ENCODE measurements at places on chromosomes 12 and 14.

GRCh38 chr14:85501751-85502150 lies 28.2 kb upstream of the FLRT2 start:
- no peak for DNase-seq

DNA sequence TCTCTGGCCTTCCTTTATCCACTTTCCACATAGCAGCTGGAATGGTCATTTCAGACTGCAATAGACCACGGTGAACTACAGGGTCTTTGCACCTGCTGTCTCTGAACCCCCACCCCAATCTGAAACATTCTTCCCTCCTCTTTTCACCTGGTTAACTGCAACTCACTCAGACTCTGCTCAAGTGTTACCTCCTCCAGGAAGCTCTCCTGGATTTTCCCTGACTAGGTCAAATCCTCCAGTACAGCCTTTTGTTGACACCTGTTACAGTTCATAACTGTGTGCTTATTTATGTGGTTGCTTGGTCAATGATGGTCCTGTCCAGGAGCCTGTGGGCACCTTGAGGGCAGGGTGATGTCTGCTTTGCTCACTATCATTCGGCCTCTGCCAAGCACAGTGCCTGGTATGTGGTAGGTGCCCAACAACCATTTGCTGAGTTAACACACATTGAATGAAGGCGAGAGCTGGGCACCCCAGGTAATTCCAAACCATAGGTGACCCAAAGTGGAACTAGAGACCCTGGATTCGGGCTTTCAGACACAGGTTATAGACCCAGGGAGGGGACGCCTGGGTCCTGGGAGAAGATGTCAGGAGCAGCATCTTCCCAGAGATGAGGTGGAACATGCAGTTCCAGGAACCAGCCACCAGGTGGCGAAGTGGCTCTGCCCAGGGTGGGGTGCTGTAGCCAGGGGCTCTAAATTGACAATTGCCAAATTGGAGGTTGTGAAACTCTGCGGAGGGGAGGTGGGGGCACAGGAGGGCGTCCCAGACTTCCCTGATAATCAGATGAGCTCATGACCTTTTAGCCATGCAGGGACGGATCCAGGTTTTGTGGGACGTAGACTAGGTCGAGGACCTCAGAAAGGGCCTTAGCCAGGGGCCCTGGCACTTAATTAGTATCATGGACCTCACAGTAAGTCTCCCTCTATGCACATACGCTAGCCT lies 28.1 kb downstream of the TRPV4 start:
- peak; percentile 75 for DNase-seq

GRCh38 chr12:47816403-47817271 lies 3.1 kb downstream of the HDAC7 start:
- DNase-seq = no peak

- DNase-seq = peak; percentile 23
Observed at GRCh38 chr12:113591480-113591974, 119.9 kb upstream of the LHX5 start.

DNA sequence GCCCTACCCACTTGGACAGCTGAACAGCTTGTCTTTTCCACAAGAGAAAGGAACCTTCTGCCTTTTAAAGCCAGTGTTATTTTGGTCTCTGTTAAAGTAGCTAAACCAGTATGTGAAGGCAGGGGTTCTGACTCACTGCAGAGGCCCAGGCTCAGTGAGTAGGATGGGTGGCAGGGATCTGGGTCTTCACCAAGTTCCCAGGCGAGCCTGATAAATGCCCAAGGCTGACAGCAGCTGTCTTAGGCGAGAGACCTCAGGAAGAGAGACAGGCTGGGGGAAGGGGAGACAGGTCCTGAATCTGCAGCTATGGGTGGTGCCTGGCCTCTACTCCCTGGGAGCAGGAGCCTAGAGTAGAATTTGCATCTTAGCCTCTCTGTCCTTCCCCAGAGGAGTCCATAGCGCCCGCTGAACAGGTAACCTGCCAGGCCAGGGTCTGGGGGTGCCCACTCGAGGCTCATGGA lies 18.1 kb upstream of the KIF26A start:
- no peak for DNase-seq

DNA sequence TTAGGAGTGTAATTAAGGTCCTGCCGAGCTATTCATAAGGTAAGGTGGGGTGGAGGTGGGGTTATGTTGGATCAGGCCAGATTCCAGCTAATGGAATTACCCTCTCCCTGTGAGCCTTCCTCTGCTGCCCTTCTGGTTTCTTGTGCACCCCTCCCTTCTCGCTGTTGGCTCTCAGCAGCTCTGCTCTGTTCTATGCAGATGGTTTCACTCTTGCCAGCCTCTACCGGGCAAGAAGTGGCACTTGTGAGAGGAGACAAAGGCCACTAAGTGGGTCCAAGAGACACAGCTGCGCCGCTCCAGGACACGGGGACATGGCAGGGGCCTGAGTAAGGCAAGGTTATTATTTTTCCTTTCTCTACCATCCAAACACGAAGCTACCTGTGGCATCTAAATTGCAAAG lies 334.4 kb downstream of the EMP1 start:
- DNase-seq = no peak

GRCh38 chr14:38882533-38882932 lies 220.5 kb downstream of the SEC23A start:
- no peak for DNase-seq

GRCh38 chr12:32115404-32116104 lies 8.9 kb downstream of the BICD1 start:
- peak; percentile 61 for DNase-seq

- no peak for DNase-seq
Observed at GRCh38 chr12:9115731-9116559, at the start of gene A2M. Gene A2M (minus strand): TSS chr12:9115919. CDS start chr12:9115849, 70 bp downstream.

DNA sequence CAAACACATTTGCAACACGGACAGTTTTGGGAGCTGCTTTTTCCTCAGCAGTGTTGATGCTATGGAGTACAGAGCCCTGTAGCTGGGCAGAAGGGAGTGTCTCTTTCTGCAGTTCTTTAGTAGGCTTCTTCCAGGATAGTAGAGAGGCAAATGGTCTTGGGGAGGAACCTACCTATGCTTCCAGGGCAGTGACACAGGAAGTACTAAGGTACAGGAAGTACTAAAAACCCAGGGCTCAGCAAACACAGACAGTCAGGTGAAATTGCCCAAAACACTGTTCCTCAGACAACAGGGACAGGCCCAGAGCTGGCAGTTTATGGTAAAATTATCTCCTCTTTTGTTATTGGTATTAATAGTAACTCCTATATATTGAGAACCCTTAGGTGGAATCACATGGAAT lies 217.6 kb downstream of the TTC8 start:
- DNase-seq = no peak

DNA sequence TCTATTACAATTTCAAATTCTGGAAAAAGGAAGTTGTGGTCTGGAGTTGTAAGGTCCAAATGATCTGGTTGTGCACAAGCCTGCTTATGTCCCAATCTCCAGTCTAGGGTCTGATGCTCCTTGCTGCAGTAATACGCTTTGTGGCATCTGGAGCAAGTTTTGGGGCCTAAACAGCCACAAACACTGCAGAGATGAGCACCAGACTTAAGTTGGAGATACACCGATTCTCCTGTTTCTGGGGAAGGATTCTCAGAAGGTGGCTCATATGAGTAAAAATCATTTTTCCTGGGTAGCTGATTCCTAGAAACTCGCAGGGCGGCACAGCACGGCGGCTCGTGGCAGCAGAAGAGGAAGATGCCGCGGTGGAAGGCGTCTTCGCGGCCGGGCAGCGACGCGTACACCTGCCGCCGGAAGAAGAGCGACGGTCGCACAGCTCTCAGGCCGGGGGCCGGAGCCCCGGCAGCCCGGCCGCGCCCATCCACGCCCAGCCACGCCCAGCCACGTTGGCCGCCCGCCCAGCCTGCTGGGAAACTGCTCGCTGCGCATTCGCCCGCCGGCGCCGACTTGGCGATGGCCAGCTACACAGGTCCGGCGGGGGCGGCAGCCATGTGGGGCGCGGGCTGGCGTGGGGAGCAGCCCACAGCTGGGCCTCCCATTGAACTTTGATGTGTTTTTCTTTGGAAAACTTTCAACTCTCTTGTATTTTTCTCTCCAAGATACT lies 129.0 kb downstream of the ASCL4 start:
- no peak for DNase-seq

DNA sequence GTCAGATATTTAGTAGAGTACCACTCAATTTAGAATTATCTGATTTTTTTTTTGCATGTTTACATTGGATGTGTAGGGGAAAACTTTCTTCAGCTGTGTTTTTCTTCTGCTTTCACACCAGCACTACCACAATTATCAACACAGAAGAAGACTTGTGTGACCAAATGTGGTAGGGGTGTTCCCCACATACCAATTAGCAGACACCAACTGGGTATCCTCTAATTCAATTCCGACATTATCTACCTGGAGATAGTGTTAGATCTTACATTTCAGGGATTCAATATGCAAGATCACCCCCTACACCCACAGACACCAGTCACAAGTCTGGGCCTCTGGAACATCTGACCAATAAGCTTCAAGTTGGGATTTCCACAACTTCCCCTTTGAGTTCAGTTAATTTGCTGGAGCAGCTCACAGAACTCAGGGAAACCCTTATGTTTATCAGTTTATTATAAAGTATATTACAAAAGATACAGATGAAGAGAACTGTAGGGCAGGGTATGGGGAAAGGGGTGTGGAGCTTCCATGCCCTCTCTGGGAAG lies 4.1 kb upstream of the KLRG1 start:
- DNase-seq = no peak

- no peak for DNase-seq
Observed at GRCh38 chr12:115934046-115934445, 343.4 kb downstream of the MED13L start.

GRCh38 chr12:105231396-105231795 lies 4.6 kb downstream of the APPL2 start:
- DNase-seq = no peak

DNA sequence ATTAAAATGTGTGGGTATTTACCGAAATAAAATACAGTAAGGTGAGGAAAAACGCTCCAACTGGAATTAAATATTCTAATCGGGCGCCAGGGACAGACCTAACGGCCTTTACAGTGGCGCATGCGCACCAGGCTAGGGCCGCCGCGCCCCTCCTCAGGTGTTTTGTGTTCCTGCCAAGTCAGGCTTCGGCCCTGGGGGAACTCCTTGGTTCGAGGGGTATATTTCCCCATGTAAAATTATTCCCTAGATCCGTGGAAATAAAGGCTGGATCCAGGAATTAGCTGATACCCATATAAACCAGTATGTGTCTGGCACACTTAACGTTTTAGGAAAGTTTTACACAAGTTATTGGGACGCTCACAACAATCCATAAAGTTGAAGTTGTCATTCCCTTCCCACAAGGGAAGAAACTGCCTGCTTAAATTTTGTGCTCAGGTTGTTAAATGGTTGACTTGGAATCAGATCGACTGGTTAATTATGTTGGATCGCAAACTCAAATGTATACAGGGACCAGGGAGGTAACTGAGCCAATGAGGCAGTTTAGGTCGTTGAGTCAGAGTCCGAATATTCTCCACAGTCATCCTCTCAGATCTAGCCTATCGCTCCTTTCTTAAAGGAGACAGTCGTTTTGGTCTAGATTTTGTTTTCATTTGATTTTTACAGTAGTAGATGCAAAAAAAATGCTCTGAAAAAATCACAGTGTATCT lies 621 bp upstream of the ANAPC7 start:
- peak; percentile 72 for DNase-seq

DNA sequence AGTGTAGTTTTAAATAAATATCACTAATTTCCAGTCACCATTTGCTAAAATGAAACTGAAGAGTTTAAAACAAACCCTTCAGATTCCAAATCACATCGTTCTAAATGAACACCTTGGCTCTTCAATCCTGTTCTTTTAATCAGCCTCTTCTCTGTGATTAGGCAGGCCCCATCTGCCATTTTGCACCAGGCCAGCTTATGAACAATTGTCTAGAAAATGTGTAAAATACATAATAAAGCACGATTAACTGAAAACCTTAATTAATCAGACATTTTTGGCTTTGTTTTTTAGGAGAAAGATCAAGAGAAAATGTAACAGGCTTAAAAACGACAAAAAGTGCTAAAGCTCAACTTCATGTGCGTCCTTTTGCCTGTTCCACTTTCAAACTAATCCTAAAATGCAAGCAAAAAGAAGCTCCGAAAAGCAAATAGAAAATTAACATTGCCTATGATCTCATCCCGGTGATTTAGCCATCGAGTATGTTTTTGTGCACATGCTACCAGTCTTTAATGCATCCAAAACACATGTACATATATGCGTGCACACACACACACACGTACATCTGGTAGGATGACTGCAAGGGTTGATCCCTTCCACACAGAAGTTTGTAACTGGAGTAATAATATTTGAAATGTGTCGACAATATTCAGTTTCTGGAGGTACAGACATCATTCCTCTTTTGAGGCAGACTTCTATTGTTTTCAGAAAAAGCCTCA lies 288.6 kb downstream of the FOXN3 start:
- no peak for DNase-seq

GRCh38 chr12:40158592-40159111 lies 52.8 kb upstream of the SLC2A13 start:
- DNase-seq = no peak

GRCh38 chr12:112685321-112685720 lies 106.2 kb upstream of the RPH3A start:
- no peak for DNase-seq

DNA sequence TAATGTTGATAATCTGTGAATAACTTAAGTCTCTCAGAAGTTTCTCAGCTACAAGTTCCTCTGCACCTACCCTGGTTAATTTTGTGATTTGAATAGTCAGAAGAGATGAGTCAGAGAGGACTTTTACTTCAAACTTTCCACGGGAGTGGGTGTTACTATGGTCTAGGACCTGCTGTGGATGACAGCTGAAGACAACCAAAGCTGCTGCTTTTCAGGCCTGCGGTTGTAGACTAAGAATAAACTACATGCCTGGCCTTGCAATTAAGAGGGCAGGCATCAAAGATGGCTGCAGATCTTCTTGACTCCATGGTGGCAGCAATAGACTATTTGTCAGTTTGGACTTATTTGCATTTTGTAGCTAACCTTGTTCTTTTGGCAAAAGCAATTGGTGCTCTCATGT lies 227.1 kb upstream of the KRR1 start:
- no peak for DNase-seq

GRCh38 chr12:123657211-123657610 lies 13.7 kb upstream of the TCTN2 start:
- no peak for DNase-seq

DNA sequence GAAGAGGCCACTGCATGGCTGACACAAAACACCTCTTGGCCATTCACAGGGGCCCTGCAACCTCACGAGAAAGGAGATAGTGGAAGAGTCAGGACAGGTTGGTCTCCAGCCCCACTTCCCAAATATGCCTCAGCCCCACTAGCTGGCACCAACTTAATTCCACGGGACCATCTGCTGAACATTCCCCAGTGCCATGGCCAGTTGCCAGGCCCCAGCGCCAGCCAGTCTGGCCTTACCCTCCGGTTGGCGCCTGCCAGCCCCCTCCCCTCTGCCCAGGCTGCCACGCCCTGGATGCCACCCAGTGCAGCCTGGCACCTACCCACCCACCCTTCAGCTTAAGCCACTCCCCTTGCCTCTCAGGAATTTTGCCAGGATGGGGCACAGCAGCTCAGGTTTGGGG lies 21.2 kb upstream of the HSPB8 start:
- DNase-seq = no peak

- no peak for DNase-seq
Observed at GRCh38 chr12:121274036-121274763, 22.3 kb downstream of the CAMKK2 start.

- no peak for DNase-seq
Observed at GRCh38 chr14:78440356-78440894, 270.3 kb downstream of the NRXN3 start.

All from right lobe of liver (tissue), 6 donors.